ENCODE measurements at places on chromosomes 4 and X.

GRCh38 chr4:146564492-146564891, 42.8 kb upstream of the SLC10A7 start:
- no peak for DNase-seq

GRCh38 chr4:113587640-113588275, 173.8 kb downstream of the CAMK2D start:
- DNase-seq, result no peak

GRCh38 chr4:107843391-107843790, 18.7 kb downstream of the SGMS2 start:
- DNase-seq, result no peak

GRCh38 chr4:122899682-122900081, 22.7 kb downstream of the NUDT6 start:
- DNase-seq, result no peak

Data from NT2/D1 (cell line).